ENCODE measurements at places on chromosomes 16 and 17.

GRCh38 chr17:45021607-45022287, 29.7 kb downstream of the DCAKD start:
- peak; percentile 68 for DNase-seq

DNA sequence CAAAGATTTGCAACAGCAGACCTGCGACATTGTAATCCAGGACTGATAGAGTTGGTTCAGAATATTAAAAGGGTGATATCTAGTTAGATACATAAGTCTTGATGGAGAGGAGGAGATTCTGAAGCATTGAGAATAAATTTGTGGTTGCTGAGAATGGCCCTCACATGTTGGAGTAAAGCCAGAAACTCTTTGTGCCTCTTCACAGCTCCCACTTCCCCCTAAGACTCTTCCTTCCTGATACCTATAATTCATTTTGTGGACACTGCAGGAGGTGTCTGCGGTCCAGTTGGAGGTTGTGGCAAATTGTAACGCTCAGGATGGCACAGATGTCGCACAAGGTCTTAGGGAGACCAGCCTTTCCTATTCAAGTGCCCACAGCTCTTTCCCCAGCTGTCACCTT, 17.5 kb downstream of the WWOX start:
- no peak for DNase-seq

DNA sequence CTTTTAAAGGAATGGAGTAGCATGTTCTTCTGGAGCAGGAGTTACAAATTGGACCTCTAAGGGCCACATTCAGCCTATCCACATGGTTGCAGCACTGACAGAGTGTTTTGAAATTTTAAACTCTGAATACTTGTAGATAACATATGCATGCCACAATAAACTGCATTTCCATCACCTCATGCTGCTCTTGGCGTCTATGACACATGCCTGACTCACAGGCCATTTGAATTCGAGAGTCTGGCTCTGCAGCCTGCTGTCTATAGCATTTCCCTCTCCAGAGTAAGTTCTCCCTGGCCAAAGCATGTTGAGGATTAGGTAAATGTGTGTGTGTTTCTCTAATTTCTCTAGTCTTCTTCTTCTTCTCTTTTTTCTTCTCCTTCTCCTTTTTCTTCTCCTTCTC, 28.7 kb upstream of the MYOCD start:
- no peak for DNase-seq

- no peak for DNase-seq
Observed at GRCh38 chr16:24036038-24036543, 200.3 kb downstream of the PRKCB start.

- no peak for DNase-seq
Observed at GRCh38 chr17:7576432-7576937, 3.0 kb upstream of the CD68 start.

DNA sequence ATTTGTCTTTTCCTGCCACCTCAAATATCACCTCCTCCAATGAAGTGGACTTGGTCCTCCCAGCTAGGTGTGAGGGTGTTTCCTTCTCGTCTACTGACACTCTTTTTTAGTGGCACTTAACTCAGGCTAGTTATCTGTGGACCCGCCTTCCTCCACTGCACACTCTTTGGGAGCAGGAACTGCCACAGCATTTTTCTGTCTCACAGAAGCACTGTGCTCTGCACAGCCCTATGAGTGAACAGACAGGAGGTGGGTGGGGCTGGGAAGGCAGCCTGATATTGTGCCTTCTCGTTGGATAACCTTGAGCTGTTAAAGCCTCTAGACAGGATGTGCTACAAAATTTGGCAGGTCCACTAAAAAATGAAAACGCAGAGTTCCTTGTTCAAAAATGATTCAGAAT, 31.9 kb upstream of the HOXB13 start:
- no peak for DNase-seq

- peak; percentile 57 for DNase-seq
Observed at GRCh38 chr17:15651583-15652110, 32.1 kb upstream of the FBXW10B start.

- DNase-seq = no peak
Observed at GRCh38 chr16:11635679-11636171, 32.5 kb upstream of the SNN start.
